Posterior cingulate gyrus (tissue), 11 donors: ENCODE measurements at places on chromosomes 13 and 19.

DNA sequence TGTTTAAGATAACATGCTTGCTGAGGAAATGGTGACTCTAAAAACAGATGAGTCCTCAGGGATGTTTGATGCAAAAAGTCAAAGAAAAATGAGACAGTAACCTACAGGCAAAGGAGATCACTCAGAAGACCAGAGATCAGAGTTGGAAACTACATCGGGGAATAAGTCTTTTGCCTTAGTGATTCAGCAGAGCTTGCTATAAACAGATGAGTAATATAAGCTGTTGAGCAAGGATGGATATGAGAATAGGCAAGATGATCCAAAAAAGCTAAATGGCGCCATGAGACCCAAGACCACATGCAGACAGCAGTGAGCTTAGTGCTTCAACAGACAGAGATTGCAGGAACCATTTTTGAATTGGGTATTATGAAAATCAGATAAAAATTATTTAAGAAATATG, 168.6 kb downstream of the POSTN start:
- no peak for DNase-seq

- no peak for DNase-seq
These were observed 103.1 kb downstream of the RAP2A start for GRCh38 chr13:97537110-97537509.

- DNase-seq, result peak; percentile 68
These were observed at the start of gene SLC44A2 for GRCh38 chr19:10625003-10625761. Gene SLC44A2, plus strand, starts transcription at chr19:10625553. Its CDS starts 81 bp downstream, at chr19:10625634.

DNA sequence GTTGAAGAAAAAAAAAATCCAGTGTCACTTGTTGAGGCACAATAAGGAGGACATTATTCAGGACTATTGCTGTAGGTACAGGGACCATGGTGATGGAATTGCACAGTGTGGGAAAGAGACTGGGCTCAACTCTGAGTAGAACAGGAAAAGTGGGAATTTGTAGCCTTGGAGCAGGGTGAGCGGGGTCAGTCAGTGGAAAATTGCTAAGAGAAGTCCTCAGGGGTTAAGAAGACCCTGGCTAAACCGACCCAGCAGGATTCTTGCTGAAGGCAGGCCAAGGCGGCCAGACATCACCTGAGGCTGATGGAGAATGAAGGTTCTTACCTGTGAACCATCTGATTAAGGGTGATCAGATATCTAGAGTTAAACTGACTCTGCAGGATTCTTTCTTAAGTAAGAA, 12.5 kb downstream of the LAIR2 start:
- no peak for DNase-seq

GRCh38 chr13:97978651-97979050, 25.2 kb downstream of the IPO5 start:
- no peak for DNase-seq

GRCh38 chr19:2249010-2249866, at the start of gene AMH:
Gene AMH, plus strand, starts transcription at chr19:2249323. Its CDS starts 10 bp downstream, at chr19:2249333.
- peak; percentile 85 for DNase-seq

DNA sequence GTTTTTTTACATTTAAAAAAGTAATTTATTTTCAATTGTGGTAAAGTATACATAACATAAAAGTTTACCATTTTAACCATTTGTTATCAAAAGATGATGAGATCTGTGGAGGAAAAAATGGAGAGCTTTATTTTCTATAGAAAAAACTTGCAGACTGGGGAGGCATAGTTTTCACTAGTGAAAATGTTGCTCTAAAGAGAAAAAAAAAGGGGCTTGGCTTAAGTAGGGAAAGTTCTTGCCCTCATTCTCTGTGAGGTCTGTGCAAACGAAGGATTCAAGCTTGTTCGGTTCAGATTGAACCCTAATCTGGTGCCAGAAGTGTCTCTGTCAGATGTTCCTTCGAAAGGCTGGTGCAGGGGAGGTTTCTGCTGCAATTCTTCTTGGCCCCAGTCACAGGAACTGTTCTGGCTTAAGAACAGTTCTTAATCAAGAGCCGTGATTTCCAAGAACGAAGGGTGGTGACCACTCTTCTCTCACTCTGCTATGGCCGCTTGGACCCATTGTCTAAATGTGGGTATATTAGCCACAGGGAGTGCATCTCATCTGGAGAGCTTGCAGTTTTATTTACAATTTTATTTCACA, 42.1 kb downstream of the PCCA start:
- no peak for DNase-seq

DNA sequence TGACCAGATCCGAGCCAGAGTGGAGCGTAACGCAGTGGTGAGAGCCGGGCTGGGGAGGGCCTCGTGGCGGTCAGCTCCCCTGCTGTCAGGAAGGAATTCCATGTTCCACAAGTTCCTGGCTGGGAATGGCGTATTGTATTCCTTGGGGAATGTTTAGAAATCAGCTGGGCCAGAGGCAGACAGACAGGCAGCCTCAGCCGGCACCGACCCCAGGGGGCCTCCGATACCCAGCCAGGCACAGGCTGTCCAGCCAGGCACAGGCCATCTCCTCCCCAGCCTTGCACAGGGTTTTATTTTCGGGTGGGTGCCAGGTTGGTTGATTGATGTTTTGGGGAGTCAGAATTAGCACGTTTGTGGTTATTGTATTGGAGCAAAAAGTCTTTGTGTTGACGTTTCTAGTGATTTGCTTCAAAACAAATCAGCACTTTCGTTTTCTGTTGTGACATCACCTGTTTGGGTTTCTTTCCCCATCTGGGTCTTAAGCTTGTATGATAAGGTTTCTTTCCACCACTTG, 126.6 kb upstream of the MCF2L start:
- no peak for DNase-seq

- no peak for DNase-seq
These were observed 9.5 kb upstream of the NDUFS7 start for GRCh38 chr19:1374250-1374577.

GRCh38 chr19:16347706-16348105, 23.1 kb downstream of the KLF2 start:
- DNase-seq, result no peak

- no peak for DNase-seq
These were observed 1.1 kb upstream of the PDE4A start for GRCh38 chr19:10419200-10419645.
